MG63 (cell line): ENCODE measurements at places on chromosomes 3 and 15.

- DNase-seq, result no peak
Measured at GRCh38 chr15:74616996-74617395, 1.4 kb downstream of the CLK3 start.

- DNase-seq, result peak; percentile 12
Measured at GRCh38 chr15:79849789-79850188, 47.0 kb downstream of the MTHFS start.

- DNase-seq, result no peak
Measured at GRCh38 chr3:174331095-174331800, 527.9 kb upstream of the NAALADL2 start.

DNA sequence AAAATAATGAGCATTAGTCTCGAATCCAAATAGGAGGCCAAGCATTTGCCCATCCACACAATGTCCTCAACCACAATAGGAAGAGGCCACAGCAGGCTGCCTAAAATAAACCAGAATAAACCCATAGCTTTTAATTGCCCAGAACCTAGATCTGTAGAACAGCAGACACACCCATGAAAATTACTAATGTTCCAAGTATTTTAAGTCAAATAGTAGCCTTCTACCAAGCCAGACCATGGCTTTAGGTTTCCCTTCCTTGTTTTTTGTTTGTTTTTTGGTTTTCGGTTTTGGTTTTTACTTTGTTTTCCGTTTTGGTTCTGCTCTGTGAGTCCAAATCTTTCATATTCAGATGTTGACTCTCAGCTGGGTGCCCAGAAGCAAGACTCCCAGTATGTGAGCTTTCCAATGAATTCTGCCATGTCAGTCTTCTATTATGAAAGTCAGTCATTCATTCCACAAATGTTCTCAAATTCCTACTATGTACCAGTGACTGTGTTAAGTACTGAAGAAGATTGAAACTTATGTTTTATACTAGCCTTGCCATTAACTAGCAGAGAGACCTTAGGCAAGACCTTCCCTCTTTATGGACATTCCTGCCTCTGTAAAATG, 57.8 kb upstream of the BOC start:
- DNase-seq, result no peak

DNA sequence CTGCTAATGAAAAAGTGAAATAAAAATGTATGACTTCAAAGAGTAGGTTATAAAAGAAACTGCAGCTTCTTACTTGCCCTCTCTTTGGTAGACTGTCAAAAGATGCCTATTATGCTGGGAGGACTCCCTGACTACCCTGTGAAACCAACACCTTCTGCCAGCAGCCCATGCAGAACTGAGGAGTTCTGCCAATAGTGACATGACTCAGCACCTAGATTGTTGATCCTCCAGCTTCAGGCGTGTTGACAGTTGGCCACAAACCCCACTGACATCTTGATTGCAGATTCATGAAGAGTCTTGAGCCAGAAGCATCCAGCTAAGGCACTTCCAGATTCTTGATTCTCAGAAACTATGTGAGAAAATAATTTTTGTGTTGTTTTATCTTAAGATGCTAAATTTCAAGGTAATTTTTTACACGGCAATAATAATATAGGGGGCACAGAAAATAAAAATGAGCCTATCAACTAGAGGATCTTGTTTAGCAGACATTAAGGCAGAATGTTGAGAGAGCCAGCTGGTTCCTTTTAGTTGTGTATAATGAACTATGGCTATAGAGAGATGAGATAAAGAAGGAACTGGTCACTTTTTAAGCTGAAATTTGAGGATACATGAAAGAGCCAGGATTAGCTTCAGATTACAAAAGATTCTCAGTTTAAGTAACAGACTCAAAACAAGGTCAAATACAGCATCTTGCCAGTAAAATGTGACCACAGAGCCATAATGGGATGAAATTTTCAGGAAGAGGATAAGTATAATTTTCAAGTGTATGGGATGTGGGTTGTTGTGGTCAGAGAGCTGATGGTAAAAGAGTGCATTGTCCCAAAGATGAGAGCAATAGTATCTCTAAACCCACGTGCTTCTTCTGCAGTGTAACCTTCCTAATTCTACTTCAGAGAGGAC, 588.7 kb upstream of the CBLB start:
- DNase-seq, result peak; percentile 95

GRCh38 chr15:80367661-80368060, 36.5 kb upstream of the ARNT2 start:
- no peak for DNase-seq
